Small intestine (tissue), 16 donors: ENCODE measurements at places on chromosomes 2 and 18. TPM values are rescaled to one million over a fixed set of nuclear protein-coding genes. Genes with fewer than 3 reads are reported as not detected.

DNA sequence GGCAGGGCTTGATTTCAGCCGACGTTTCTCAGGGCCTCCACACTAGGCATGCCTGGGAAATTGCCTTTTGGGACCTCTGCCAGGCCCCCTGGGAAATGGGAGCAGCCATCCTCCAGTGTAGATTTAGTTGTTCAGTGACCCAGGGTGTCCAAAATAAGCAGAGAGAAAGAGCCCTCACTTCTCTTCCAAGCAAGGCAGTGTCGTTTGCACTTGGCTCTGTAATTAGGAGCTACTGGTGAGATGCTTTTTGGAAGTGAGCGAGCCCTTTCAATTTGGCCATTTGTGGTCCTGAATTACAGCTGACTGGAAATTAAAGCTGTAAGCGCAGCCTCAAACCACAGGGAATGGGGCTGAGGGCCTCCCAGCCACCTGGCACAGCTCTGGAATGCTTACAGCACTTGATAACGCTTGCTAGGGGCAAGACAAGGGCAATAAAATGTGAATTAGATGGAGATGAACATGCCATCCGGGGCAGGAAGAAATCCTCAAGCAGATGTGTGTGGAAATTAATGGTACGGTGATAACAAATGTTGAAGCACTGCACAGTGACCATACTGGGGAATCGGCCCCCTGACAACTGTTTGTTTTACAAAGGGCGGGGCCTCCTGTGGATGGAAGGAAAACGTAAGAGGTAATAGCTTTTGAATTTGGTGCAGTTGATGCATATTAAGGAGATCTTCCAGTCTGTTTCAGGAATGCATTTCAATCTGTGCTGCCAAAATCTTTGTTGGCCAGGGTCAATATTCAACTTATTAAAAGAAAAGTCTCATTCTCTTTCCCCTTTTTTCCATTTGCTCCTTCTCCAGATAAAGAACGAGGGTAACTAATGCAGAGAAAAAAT, 173.1 kb downstream of the UXS1 start:
- peaks cover 13% of the 10 kb centered on the region for H3K4me1 ChIP-seq
- DNase-seq, result peak; percentile 55
- no peaks in the 10 kb centered on the region for H3K27me3 ChIP-seq
- no peak overlapping the region for H3K27ac ChIP-seq

GRCh38 chr2:176814740-176815367, 397.7 kb upstream of the HNRNPA3 start:
- no peaks in the 10 kb centered on the region for H3K36me3 ChIP-seq
- no peaks in the 10 kb centered on the region for H3K27me3 ChIP-seq
- no peak overlapping the region for H3K4me3 ChIP-seq
- H3K4me1 ChIP-seq, result no peaks in the 10 kb centered on the region
- DNase-seq, result peak; percentile 14
- H3K27ac ChIP-seq, result no peak overlapping the region

GRCh38 chr2:23594460-23594825, 209.5 kb downstream of the KLHL29 start:
- no peak overlapping the region for H3K4me3 ChIP-seq
- H3K27ac ChIP-seq, result no peak overlapping the region
- H3K36me3 ChIP-seq, result no peaks in the 10 kb centered on the region

- no peaks in the 10 kb centered on the region for H3K4me1 ChIP-seq
- H3K27me3 ChIP-seq, result no peaks in the 10 kb centered on the region
- no peak overlapping the region for H3K27ac ChIP-seq
- no peaks in the 10 kb centered on the region for H3K36me3 ChIP-seq
- no peak overlapping the region for H3K4me3 ChIP-seq
Observed at GRCh38 chr2:146312899-146313298, 1531.9 kb upstream of the ACVR2A start.

The SLC40A1 gene
- 72.6 TPM for polyA plus RNA-seq

The CD8A gene
- polyA plus RNA-seq, result 1.9 TPM

The CXCR1 gene
- polyA plus RNA-seq, result not detected
